ENCODE measurements at places on chromosomes 12 and 14.

DNA sequence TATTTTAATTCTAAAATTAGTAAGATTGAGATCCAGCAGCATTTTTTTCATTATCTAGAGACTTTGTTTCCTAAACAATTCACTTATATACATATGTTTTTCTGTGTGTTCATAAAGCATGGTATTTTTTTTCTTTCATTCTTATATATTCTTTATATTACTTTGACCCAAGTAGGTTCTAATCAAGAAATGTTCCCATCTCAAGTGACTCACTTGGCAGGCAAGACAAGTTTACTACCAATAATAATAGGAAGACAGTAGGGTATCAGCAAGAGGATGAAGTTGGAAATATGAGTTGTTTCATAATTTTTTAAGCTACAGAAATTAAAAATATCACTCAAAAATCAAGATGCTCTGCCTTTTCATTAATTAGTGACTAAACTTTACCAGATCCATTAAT is 613.4 kb upstream of the ATP2B1 start:
- DNase-seq, result no peak

DNA sequence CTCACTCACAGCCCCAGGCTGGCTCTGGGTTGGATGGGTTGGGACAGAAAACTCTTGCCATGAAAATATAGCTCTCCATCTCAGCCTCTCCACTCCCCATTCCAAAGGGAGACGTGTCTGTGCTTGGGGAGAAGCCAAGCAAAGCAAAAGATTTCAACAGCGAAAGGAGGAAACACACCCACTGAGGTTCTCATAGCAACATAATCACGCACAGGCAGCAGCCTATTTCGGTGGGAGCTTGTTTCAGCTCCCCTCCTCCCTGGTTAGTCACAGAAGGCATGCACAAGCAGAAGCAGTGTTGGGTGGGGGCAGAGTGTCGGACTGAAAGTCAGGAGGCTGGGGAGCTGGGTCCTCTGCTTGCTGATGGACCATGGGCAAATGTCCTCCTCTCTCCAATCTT is 1.9 kb upstream of the PRMT8 start:
- no peak for DNase-seq

DNA sequence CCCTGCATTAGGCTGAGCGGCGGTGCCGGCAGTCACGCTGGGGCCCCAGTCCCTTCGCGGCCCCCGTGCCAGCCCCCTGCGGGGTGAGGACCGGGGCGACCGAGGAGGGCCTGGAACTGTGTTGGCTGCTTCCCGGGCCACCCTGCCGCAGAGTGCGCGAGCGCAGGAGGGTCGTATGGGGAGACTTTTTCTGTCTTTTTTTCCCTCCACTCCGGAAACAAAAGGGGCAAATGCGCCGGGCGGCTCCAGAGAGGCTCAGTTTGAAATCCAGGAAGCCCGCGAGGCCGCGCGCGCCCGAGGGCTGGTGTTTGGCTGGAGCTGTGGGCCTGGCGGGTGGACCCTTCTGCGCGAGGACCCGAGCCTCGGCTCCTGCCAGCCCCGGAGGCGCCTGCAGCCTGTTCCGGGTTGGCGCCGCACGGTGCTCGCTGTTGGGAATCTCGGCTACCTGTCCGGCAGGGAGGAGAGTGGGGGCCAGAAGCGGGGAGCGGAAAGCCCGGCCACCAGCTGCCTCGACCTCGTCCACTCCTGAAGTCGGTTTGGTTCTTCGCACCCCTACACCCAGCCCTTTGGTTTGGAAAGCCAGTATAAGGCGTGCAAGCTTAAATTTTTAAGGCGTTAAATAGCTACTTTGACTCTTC is 638 bp downstream of the PLEKHG3 start:
- DNase-seq, result peak; percentile 68

DNA sequence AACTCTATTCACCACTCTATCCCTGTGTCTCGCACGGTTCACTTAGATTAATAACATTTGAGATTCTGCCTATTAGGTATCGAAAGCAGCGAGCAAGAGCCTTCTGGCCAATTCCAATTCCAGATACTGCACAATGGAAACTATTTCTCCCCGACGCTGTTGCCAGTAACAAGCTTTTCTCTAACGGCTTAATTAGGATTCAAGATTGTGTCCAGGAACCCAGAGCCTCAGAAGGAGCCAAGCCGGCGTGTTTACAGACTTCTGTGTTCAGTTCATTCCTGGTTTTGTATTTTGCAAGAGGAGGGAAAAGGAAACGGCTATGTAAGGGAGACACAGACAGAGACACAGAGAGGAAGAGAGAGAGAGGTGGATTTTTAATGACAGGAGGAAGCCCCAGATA is 185.6 kb downstream of the DICER1 start:
- peak; percentile 40 for DNase-seq

- DNase-seq, result no peak
Observed at GRCh38 chr14:52446355-52446754, 106.0 kb downstream of the TXNDC16 start.

GRCh38 chr12:95547522-95548055 is 3.7 kb downstream of the USP44 start:
- DNase-seq, result no peak

GRCh38 chr12:57234571-57235016 is 5.1 kb downstream of the SHMT2 start:
- no peak for DNase-seq

- DNase-seq, result no peak
Observed at GRCh38 chr12:62021808-62022207, 238.4 kb upstream of the USP15 start.

DNA sequence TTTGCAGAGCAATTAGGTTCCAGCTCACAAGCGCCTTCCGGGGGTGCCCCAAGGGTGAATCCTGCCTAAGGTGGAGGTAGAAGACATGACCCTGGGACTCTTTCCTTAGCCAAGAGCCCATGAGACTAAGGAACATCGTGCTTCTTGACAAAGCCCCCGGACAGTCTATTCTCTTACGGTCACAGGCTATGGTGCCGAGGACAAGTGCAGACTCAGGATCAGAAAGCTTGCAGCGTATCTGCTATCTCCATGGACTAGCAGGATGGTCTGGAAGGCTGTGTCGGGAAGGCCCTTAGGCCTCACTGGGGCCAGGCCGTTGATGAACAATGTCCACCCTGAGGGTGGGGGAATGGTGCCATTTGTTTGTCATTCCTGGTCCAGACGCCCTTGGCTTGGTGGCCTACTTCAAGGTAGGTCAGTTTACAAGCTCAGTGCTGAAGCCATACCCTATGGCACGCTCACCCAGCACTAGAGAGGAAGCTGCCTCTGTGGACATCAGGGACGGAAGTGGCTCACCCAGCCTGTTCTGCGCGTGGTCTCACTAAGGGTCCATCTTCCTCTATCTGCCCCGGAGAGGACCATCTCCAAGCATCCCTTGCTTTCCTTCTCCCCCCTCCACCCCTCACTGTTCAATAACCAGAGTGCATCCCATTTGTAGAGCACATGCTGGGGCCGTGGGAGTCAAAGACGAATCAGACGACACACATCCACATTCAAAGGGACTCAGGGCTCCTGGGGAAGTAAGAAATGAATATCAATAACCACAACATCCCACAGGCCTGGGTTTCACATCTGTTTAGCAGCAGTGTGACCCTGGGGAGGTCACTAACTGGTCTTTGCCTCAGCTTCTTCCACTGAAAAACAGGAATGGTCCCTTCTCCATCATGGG is 45.0 kb upstream of the IQSEC3 start:
- no peak for DNase-seq

DNA sequence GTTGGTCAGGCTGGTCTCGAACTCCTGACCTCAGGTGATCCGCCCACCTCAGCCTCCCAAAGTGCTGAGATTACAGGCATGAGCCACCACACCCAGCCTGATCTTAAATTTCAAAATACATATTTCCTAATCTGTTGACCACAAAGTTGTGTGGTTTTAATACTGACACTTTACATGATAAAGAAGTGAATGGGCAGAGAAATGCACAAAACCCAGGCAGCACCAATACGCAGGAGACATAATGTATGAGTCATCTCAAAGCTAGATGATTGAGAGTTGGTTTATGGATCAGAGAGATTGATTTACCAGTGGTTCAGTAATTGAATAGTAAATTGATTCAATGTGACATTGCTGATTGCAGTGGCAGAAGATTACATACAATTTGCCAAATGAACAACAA is 19.2 kb upstream of the PPP2R5E start:
- DNase-seq, result no peak

GRCh38 chr12:52865090-52865944 is 16.5 kb upstream of the KRT78 start:
- DNase-seq, result no peak

DNA sequence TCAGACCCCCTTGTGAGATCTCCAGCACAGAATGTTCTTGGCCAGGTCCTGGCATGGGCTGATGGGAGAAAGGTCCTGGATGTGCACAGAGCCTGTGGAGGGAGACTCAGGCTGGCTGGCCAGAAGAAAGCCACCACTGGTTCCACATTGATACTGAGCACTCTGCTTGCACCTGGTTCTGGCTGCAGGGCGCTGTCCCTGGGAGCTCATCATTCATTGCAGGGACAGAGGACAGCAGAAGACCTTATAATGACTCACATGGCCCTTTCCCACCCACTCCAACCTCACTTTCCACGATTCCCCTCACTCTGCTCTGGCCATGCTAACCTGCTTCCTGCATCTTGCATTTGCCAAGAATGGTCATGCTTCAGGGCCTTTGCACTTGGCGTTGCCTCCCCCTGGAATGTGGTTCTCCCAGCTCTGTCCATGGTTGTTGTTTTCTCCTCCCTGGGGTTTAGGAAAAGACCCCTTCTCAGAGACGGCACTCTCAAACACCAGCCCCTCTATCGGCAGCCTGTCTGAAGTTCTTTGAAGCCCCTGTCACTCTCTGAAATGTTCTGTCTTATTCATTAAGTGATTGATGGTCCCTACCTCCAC is 10.3 kb downstream of the KRT7 start:
- DNase-seq, result no peak

DNA sequence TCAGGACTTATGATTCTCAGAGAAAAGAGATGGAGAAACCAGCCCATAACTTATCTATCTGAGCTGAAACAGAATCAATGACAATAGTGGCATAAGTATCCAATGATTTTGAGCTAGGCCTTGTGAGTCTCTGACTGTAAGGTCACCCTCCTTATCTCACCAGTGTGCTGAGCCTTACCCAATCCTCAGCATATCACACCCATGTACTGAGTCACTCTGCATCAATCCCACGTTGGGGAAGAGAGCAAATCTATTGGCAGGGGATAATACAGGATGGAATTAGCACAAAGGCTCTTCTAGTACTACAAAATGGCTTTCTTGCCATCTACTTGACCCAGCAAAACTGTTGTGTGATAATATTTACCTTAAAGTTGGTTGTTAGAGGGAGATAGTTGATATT is 997.8 kb downstream of the NRXN3 start:
- DNase-seq, result no peak

DNA sequence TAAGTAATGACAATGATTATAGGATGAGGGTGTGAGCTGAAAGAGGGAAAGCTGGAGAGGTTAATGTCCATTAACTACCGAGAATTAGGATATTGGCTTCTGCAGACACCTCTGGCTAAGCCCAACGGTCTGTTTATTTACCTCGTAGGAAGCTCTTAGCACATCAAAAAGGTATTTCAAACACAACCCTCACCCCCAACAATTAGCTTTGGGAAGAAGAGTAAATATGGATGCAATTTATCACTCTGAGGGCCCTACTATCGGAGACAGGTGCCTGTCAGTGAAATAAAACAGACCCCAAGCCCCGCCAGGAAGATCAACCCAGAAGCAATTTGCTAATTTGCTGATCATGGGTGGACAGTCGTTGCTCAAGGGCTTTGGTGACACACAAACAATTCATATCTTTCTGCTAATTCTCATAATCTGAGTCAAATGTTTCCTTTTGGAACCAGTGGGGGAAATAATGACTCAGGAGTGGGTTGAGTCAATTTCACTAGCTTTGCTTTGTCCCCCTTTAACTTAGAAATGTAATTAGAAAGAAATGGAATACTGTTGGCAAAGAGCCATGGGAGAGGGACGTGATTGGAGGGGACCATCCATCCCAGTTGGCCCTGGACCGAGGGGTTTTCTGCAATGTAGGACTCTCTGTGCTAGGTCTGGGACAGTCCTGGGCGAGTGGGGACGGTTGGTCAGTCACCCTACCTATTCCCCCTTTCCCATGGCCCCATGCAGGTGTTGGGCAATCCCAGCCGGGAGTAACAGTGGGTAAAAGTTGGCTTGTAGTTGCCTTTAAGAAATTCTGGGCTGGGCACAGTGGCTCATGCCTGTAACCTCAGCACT is 99.1 kb upstream of the MED13L start:
- DNase-seq, result no peak

- DNase-seq, result no peak
Observed at GRCh38 chr12:123388951-123389559, 5.1 kb downstream of the KMT5A start.

DNA sequence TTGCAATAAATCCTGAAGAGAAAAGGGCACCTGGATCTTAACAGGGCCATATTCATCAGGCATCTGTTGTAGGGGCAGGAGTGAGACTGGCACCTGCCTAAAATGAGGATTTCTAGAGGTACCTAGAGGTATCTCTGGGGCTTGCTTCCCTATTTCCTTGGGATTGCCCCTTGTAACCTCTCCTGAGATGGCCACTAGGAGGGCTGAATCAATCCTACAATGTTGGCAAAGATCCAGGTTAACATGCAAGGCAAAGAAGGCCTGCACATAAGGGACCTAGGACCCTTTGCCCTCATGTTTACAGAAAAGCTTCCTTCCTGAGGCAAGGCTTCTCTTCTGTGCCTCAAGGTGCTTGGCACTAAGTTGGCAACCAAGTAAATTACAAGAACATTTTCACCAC is 25.8 kb upstream of the CLEC4E start:
- DNase-seq, result no peak

DNA sequence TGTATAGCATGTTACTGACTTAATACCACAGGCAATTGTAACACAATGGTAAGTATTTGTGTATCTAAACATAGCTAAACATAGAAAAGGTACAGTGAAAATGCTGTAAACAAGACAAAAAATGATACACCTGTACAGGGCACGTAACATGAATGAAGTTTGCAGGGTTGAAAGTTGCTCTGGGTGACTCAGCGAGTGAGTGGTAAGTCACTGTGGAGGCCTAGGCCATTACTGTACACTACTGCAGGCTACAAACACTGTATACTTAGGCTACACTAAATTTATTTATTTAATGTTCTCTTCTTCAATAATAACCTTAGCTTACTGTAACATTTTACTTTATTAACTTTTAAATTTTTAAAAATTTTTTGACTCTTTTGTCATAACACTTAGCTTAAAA is 158.4 kb downstream of the IPO8 start:
- no peak for DNase-seq

- no peak for DNase-seq
Observed at GRCh38 chr14:64434528-64434927, 30.8 kb upstream of the AKAP5 start.

DNA sequence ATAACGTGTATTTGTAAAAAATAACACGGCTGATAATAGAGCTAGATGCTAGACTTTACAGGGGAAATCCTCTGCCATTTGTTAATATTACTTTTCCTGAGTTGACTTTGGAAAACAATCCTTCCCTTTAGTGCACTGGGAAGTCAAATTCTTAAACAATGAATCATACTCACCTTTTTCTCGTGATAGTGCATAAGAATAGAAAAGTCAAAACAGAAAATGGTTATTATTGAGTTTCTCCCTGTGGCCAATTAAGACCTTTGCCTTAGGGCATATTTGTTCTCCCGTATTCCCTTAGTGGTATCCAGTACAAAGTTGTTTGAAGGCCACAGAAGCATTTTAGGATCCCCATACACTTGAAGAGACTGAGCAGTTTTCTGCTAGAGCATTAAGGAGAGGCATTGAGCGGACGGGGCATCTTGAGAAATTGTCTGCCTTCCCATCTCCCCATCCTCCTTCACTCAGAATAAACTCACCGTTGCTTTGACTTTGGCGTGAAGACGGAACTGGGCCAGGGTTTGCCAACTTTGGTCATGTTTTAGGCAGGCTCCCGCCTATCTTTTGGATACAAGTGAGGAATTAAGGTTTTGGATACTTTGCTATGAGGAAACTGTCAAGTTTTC is 171.3 kb downstream of the TMTC2 start:
- DNase-seq, result no peak
